Heart left ventricle (tissue), 16 donors: ENCODE measurements at places on chromosomes 2 and 18.
A peak's percentile ranks its signal among the peaks of the same experiment; 100 is the strongest.

DNA sequence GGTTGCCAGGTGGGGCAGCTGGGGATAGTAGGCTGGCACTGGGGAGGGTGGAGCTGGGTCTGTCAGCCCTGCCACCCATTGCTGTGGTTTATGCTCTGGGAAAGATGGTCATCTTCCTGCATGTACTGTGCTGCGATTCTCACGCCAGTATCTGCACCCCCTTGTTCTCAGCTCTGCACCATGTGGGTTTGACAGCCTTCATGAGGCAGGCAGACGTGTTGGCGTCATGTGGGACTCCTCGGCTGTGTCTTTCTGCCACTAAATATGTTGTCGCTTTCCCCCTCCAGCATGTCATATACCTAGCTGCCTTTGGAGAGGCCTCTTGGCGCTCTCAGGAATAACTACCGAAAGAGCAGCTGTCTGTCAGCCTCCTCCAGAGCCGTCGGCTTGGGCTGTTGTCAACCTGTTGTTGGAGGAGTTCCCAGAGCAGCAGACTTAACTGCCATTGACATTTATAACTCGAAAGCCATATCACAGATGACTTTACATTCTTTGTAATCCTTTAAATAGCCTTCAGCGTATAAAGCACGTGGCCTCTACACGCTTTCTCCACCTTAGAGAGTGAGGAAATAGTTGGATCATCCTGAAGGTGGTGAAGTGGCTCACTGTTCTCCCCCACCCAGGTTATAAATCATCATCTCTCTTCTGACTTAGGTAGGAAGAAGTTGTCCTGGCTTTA lies 80.4 kb upstream of the MGAT5 start:
- H3K36me3 ChIP-seq: no peaks in the 10 kb centered on the region
- peak; percentile 70 for DNase-seq
- peak overlapping the region; percentile 68 for H3K27ac ChIP-seq
- peaks cover 86% of the 10 kb centered on the region for H3K4me1 ChIP-seq

- H3K27me3 ChIP-seq: peaks cover 5% of the 10 kb centered on the region
- no peak for DNase-seq
- H3K27ac ChIP-seq: no peak overlapping the region
- H3K4me1 ChIP-seq: no peaks in the 10 kb centered on the region
These were observed 750.8 kb upstream of the ACVR2A start for GRCh38 chr2:147094077-147094476.

GRCh38 chr2:50318147-50318546 lies 713.8 kb downstream of the NRXN1 start:
- no peak overlapping the region for H3K27ac ChIP-seq
- H3K4me3 ChIP-seq: no peak overlapping the region
- H3K27me3 ChIP-seq: no peaks in the 10 kb centered on the region
- H3K4me1 ChIP-seq: no peaks in the 10 kb centered on the region
- no peaks in the 10 kb centered on the region for H3K36me3 ChIP-seq

- no peak overlapping the region for H3K27ac ChIP-seq
- H3K27me3 ChIP-seq: no peaks in the 10 kb centered on the region
- DNase-seq: no peak
- H3K36me3 ChIP-seq: no peaks in the 10 kb centered on the region
- no peak overlapping the region for H3K4me3 ChIP-seq
- H3K4me1 ChIP-seq: no peaks in the 10 kb centered on the region
These were observed 109.0 kb upstream of the CBLN2 start for GRCh38 chr18:72652990-72653593.

- no peaks in the 10 kb centered on the region for H3K27me3 ChIP-seq
- H3K4me3 ChIP-seq: no peak overlapping the region
- H3K36me3 ChIP-seq: no peaks in the 10 kb centered on the region
- H3K27ac ChIP-seq: no peak overlapping the region
- DNase-seq: no peak
These were observed 29.6 kb upstream of the IL37 start for GRCh38 chr2:112881217-112881985.

DNA sequence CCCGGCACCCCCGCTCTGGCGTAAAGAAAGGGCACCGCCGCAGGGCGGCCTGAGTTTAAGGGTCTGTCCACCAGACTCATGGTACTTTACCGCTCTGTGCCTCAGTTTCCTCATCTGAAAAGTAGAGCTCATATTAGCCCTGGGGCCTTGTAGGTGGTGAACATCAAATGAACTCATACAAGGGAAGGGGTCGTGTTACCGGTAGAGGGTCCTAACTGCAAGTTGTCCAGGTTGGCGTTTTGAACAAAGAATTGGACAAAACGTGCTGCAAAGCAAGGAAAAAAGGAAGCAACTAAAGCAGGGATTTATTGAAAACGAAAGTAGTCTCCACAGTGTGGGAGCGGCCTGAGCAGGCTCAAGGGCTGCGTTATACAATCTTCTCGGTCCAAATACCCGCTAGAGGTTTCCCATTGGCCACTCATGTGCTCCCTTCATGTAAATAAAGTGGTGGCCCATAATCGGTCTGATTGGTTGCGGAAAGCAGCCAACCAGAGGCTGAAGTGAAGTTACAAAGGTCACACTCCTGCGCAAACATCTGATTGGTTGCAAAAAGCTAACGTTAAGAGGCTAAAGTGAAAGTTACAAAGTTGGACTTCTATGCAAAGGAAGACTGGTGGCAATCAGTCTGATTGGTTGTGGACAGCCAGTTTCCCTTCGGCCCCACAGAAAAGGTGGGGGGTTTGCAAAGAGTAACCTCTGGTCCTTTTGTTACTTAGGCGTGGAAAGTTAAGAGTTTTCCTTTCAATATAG lies 80.7 kb upstream of the LDLRAD4 start:
- no peaks in the 10 kb centered on the region for H3K4me1 ChIP-seq
- H3K36me3 ChIP-seq: no peaks in the 10 kb centered on the region
- DNase-seq: no peak
- peak overlapping the region; percentile 85 for H3K27ac ChIP-seq
- H3K27me3 ChIP-seq: no peaks in the 10 kb centered on the region

GRCh38 chr2:141499123-141499522 lies 631.7 kb downstream of the LRP1B start:
- no peaks in the 10 kb centered on the region for H3K36me3 ChIP-seq
- H3K27ac ChIP-seq: no peak overlapping the region
- H3K27me3 ChIP-seq: no peaks in the 10 kb centered on the region
- no peak overlapping the region for H3K4me3 ChIP-seq
- DNase-seq: no peak
- no peaks in the 10 kb centered on the region for H3K4me1 ChIP-seq

DNA sequence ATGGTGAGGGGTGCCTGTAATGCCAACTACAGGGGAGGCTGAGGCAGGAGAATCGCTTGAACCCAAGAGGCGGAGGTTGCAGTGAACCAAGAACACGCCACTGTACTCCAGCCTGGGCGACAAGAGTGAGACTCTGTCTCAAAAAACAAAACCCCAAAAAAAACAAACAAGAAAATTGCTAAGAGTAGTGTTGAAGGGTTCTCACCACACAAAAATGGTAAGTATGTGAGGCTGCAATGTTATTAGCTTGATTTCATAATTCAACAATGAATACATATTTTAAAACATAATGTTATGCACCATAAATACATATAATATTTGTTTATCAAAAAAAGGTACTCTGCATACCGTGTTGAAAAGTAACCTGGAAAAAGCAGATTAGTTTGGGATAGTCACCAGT lies 45.8 kb downstream of the PSMG2 start:
- no peaks in the 10 kb centered on the region for H3K27me3 ChIP-seq
- H3K4me3 ChIP-seq: no peak overlapping the region
- H3K36me3 ChIP-seq: no peaks in the 10 kb centered on the region

- H3K27me3 ChIP-seq: no peaks in the 10 kb centered on the region
- no peaks in the 10 kb centered on the region for H3K36me3 ChIP-seq
- no peak for DNase-seq
- no peaks in the 10 kb centered on the region for H3K4me1 ChIP-seq
These were observed 68.4 kb downstream of the SLC16A14 start for GRCh38 chr2:230000118-230000841.

GRCh38 chr2:160197587-160197986 lies 2.5 kb downstream of the ITGB6 start:
- DNase-seq: no peak
- H3K27ac ChIP-seq: no peak overlapping the region
- H3K27me3 ChIP-seq: no peaks in the 10 kb centered on the region
- H3K36me3 ChIP-seq: no peaks in the 10 kb centered on the region
- H3K4me3 ChIP-seq: no peak overlapping the region

- no peak overlapping the region for H3K4me3 ChIP-seq
- H3K27ac ChIP-seq: no peak overlapping the region
- DNase-seq: no peak
- H3K36me3 ChIP-seq: no peaks in the 10 kb centered on the region
- H3K4me1 ChIP-seq: no peaks in the 10 kb centered on the region
- no peaks in the 10 kb centered on the region for H3K27me3 ChIP-seq
These were observed 64.4 kb downstream of the TSN start for GRCh38 chr2:121819846-121820245.

- no peaks in the 10 kb centered on the region for H3K4me1 ChIP-seq
- H3K27ac ChIP-seq: no peak overlapping the region
- H3K36me3 ChIP-seq: peaks cover 59% of the 10 kb centered on the region
- no peaks in the 10 kb centered on the region for H3K27me3 ChIP-seq
- H3K4me3 ChIP-seq: no peak overlapping the region
These were observed 144.4 kb downstream of the DYSF start for GRCh38 chr2:71597756-71598155.

GRCh38 chr2:237128845-237129592 lies 43.3 kb downstream of the COPS8 start:
- no peaks in the 10 kb centered on the region for H3K36me3 ChIP-seq
- DNase-seq: no peak
- H3K27ac ChIP-seq: no peak overlapping the region

GRCh38 chr2:81589406-81589805 lies 1284.9 kb upstream of the LRRTM1 start:
- DNase-seq: no peak
- no peak overlapping the region for H3K4me3 ChIP-seq

DNA sequence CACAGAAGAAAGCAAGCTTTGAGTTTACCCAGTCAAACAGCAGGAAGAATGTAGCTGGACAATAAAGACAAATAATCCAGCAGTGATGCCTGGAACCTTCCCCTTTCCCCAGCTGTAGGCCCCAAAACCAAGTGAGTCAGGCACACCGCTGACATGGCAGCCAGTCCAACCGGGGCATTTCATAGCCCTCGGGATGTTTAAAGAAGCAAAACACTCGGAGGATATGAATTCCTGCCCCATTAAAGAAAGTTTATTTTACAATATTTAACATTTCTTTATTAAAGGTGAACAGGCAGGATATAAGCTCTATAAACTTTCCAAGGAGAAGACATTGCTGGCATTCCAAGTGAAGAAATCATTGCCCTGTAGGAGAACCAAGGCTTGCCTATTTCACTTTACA lies 507.6 kb upstream of the TNP1 start:
- no peak overlapping the region for H3K4me3 ChIP-seq
- no peaks in the 10 kb centered on the region for H3K27me3 ChIP-seq
- H3K36me3 ChIP-seq: no peaks in the 10 kb centered on the region
- H3K27ac ChIP-seq: no peak overlapping the region
- DNase-seq: no peak

GRCh38 chr2:56703001-56703400 lies 519.2 kb downstream of the CCDC85A start:
- H3K4me1 ChIP-seq: no peaks in the 10 kb centered on the region
- no peaks in the 10 kb centered on the region for H3K36me3 ChIP-seq
- H3K27ac ChIP-seq: no peak overlapping the region
- H3K4me3 ChIP-seq: no peak overlapping the region
- DNase-seq: no peak

DNA sequence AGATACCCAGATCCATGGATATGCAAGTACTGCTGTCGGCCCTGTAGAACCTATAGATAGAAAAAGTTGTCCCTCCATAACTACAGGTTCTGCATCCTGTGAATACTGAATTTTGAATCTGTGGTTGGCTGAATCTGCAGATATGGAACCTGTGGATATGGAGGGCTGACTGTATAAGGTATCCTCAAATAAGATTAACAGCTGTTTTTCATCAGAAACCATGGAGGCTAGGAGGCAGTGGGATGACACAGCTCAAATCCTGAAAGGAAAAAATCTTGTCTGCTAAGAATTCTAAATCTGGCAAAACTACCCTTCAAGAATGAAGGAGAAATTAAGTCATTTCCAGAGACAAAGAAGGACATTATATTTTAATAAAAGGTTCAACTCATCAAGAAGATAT lies 14.7 kb upstream of the ACAA2 start:
- no peak for DNase-seq
- no peaks in the 10 kb centered on the region for H3K36me3 ChIP-seq
- no peak overlapping the region for H3K27ac ChIP-seq
- H3K4me3 ChIP-seq: no peak overlapping the region

- H3K27ac ChIP-seq: no peak overlapping the region
- no peak for DNase-seq
- no peaks in the 10 kb centered on the region for H3K4me1 ChIP-seq
- H3K27me3 ChIP-seq: no peaks in the 10 kb centered on the region
These were observed 7.0 kb downstream of the EFEMP1 start for GRCh38 chr2:55916473-55917049.

- no peak overlapping the region for H3K27ac ChIP-seq
- no peak for DNase-seq
- H3K4me3 ChIP-seq: no peak overlapping the region
- peaks cover 19% of the 10 kb centered on the region for H3K4me1 ChIP-seq
- H3K27me3 ChIP-seq: no peaks in the 10 kb centered on the region
- H3K36me3 ChIP-seq: no peaks in the 10 kb centered on the region
These were observed 230.3 kb upstream of the TRIB2 start for GRCh38 chr2:12486205-12487118.

DNA sequence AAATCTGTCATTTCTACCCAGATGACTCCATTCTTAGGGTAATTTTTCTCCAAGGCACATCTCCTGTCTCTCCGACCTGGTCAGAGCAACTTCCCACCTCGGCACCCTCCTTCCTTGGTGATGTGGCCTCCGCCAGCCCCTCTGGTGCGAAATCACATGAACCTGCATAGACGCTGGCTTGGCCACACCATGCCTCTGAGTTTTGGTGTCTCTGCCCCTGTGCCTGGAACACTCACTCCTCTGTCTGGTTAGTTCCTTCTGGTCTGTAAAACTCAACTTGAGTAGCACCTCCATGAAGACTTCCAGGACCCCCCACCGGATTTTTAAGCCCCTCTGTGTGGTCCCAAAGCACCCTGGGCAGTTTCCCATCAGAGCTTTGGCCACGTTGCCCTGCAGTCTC lies 83.2 kb upstream of the OTOS start:
- peaks cover 8% of the 10 kb centered on the region for H3K27me3 ChIP-seq
- H3K36me3 ChIP-seq: no peaks in the 10 kb centered on the region
- no peak overlapping the region for H3K27ac ChIP-seq
- no peak overlapping the region for H3K4me3 ChIP-seq

- H3K27ac ChIP-seq: no peak overlapping the region
- DNase-seq: no peak
- H3K27me3 ChIP-seq: no peaks in the 10 kb centered on the region
These were observed 294.0 kb upstream of the CDH20 start for GRCh38 chr18:61039251-61039650.

- peaks cover 3% of the 10 kb centered on the region for H3K36me3 ChIP-seq
- H3K4me3 ChIP-seq: peak overlapping the region; percentile 66
- H3K4me1 ChIP-seq: peaks cover 22% of the 10 kb centered on the region
These were observed 7.4 kb downstream of the CTDSP1 start for GRCh38 chr2:218406949-218407618.

DNA sequence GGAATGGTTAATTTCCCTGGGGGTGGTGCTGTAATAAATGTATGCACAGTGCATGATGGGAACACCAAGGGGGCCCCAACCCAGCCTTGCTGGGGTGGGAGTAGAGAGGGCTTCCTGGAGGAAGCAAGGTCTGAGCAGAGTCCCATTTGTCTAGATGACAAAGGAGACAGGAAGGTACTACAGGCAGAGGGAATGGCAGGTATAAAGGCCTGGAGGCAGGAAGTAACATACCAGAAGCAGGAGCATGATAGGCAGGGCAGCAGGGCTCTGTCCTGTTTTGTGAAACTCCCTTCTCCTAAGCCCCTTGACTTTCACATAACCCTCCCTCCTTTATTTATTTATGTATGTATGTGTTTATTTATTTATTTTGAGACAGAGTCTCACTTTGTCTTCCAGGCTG lies 3.9 kb downstream of the GMPPA start:
- H3K36me3 ChIP-seq: peaks cover 40% of the 10 kb centered on the region
- H3K27ac ChIP-seq: no peak overlapping the region
